ENCODE measurements at places on chromosomes 3 and 15.

DNA sequence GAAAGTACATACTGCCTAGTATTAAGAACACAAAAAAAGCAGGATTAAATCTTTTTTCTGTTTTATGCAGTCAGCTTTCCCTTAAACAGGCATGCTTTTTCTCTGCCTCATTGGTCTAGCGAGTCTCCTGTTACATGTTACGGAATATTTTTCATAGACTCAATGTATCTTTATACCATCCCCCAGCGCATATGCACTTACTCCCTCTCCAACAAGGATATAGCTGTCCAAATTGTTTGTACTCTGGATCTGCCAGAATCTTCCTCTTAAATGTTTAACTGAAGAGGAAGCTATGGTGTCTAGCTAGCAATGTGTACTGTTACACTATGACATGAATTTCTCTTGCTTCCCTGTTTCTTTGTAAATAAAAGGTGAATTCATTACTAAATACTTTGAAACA, 9.2 kb upstream of the SLCO3A1 start:
- no peak for DNase-seq

- DNase-seq: no peak
Observed at GRCh38 chr15:95365511-95366107, 964.9 kb upstream of the NR2F2 start.

- DNase-seq: no peak
Observed at GRCh38 chr3:171293142-171293782, 166.9 kb downstream of the TNIK start.

DNA sequence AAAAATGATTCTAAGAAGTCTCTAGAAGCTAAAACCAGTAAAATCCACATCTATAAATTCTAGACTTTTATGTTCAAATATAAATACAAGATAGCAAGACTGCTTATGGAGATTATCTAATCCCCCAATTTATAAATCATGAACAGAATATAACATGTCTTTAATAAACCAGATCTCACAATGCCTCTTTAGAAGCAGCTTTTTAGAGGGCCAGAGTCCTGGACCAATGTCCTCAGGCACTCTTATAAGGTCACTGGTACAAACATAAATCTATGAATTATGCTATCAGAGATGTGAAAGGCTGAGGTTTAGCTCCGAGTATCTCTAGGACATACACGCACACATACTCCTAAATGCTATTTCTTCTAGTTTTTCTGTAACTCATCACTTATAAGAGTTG, 78.3 kb downstream of the ADAM10 start:
- no peak for DNase-seq

- DNase-seq: no peak
Observed at GRCh38 chr3:60931452-60931851, 319.8 kb downstream of the FHIT start.

DNA sequence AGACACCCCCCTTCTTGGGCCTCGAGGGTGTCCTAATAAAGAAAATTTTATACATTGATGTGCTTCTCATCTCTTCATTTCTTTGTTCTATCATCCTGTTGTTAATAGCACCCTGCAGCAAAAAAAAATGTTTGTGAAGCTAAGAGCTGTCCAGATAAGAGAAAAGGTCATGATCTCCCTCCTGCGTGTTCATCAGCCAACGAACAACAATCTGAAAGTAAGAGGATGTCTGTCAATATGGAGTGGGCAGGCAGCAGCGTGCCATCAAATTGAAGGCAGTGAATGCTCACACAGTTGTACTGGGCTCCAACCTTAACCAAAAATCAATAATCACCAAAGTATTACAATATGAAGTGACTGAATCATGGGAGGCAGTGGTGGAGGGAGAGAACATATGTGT, 418.6 kb upstream of the ONECUT1 start:
- DNase-seq: no peak

DNA sequence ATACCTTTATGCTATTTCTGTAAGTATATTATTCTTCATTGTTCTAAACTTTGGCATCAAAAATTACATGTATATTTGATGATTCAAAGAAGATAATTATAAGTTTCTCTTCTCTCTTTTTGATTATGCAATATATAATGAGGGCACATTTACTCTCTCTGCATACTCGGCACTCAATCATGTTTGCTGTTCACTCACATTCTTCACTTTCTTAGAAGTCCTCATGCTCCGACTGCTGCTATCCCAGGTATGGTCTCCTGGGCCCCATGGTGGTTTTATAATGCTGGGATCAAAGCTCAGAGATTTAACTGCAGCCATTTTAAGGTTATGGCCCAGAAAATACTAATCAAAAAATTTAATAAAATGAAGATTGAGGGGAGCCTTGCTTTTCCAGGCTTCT, 529.7 kb upstream of the IL12A start:
- DNase-seq: no peak

DNA sequence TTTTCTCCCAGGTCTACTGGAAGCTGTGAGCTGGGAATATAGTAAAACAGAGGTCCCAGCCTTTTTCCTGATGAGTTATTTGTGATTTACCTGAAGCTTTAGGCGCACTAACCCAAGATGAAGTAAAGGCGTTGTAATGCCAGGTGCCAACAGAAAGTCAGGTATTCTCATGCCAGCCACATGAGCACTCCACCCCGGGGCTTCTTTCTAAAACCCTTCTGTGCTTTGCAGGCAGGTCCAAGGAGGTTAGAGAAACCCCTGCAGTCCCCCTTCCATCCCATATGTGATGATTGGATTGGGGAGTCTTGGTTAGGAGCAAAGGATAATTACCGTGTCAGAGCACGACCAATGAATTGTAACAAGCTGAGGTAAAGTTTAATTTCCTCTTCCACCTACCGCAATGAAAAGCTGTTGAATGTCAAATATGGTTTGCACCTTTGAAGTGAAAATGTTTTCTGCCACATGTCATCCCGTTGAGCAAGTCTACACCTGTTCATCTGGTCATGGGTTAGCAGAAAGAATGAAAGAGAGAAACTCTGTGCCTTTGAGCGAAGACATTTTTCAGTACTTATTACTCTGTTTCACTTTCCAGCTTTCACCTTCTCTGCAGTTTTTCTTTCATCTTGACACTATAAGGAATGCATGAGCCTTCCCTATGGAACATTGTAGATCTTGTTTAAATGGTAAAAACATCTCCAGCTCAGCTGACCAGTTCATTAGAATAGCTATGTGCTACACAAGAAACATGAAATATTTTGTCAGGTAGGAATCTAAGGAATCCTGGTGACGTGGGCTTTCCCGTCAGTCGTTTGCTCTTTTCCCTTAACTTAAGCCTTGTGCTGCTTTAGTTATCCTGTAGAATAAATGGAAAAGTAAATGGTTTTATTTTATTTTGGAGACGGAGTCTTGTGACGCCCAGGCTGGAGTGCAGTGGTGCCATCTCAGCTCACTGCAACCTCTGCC, 204.6 kb upstream of the IL12A start:
- DNase-seq: no peak

DNA sequence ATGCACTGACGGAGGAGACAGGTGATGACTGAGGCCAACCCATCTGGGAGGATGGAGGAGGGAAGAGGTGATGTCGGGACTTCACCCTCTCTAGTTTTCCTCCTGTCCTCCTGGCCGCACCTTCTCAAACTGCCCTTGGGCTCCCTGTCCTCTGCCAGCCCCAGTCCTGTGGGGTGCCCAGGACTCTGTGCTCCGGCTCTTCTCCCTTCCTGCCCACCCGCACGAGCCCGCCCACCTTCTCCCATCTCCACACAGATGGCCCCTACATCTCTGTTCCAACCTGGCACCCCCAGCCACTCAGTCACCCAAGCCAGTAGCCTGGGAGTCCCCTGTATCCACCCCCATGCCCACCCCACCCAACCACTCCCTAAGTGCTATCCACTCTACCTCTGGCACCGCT, 206.7 kb upstream of the LINGO1 start:
- DNase-seq: peak; percentile 52

DNA sequence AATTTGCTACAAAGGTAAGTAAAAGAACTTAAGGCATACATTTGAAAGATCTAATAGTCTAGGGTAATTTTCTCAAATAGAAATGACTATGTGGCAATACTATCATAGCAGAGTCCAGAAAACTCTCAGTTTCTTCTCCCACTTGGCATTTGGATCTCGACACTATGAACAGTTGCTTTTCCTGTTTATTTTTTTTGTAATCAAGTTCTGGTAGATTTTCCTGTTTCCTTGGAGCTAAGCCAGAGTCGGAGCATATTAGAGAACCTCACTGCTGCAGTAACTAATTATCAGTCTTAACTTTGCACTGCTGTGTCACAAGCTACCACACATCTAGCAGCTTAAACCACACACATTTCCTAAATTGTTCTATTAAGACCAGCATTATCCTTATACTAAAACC, 44.9 kb upstream of the ZNF385D start:
- DNase-seq: no peak

- no peak for DNase-seq
Observed at GRCh38 chr3:159186581-159186980, 384.7 kb downstream of the MFSD1 start.

DNA sequence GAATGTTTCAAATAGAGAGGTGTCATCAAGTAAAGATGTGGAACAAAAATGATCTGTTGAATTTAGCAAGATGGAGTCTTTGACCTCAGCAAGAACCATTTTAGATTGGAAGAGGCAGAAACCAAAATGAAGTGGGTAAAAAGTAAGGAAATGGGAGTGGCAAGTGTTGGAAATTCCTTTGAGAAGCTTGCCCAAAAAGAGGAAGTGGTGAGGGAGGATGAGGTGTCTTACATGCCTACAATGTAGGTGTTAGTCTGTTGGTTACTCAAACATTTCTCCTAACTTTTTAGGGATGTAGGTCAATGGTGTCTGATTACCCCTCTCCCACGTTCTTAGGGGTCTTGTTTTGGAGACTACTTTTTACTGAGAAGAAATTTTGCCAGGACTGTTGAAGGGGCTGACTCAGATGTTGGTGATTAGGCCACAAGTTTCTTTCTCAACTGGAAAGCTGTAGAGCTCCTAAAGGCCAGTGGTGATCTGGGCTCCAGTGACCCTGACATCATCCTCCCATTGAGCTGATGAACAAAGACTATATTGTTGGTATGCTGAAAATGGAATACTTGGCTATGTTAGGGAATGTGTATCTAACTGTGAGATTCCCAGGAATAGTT, 5.1 kb downstream of the PPP2R3A start:
- no peak for DNase-seq

GRCh38 chr3:153634683-153635082, 472.7 kb downstream of the RAP2B start:
- DNase-seq: no peak

GRCh38 chr3:112908252-112908651, 61.6 kb upstream of the CD200R1L start:
- no peak for DNase-seq

DNA sequence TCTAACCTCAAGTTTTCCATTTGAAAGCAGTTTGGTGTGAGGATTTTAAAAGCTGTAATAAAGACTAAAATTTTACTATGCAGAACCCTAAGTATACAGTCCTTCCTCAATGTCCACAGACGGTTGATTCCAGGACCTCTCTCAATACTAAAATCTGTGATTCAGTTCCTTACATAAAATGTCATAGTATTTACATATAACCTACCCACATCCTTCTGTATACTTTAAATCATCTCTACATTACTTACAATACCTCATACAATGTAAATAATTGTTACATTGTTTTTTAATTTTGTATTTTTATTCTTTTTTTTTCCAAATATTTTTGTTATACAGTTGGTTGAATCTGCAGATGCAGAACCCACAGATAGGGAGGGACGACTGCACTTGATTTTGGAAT, 2.8 kb upstream of the TOPAZ1 start:
- DNase-seq: no peak

- no peak for DNase-seq
Observed at GRCh38 chr15:71730277-71731144, 79.8 kb upstream of the NR2E3 start.

DNA sequence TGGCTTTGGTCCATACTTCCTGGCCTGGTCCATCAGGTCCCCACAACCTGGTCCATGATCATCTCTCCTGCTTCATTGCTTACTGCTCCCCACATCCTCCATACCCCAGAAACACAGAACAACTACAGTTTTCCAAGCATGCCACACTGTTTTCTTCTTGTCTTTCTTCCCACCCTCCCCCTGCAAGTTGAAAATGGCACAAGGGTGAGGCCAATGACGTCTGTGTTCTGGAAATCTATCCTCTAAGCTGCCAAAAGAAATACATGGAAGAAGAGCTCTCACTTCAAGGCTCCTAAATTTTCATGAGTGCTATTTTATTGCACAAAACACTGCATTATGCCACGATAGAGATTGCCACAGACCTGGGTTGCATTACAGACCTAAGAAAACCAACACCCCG, 404.4 kb downstream of the VPS13C start:
- DNase-seq: no peak

GRCh38 chr3:40170395-40170794, 139.1 kb upstream of the EIF1B start:
- DNase-seq: no peak

- DNase-seq: no peak
Observed at GRCh38 chr3:87413814-87414213, 137.4 kb upstream of the POU1F1 start.

GRCh38 chr15:79209690-79210089, 72.8 kb upstream of the ANKRD34C start:
- DNase-seq: no peak

DNA sequence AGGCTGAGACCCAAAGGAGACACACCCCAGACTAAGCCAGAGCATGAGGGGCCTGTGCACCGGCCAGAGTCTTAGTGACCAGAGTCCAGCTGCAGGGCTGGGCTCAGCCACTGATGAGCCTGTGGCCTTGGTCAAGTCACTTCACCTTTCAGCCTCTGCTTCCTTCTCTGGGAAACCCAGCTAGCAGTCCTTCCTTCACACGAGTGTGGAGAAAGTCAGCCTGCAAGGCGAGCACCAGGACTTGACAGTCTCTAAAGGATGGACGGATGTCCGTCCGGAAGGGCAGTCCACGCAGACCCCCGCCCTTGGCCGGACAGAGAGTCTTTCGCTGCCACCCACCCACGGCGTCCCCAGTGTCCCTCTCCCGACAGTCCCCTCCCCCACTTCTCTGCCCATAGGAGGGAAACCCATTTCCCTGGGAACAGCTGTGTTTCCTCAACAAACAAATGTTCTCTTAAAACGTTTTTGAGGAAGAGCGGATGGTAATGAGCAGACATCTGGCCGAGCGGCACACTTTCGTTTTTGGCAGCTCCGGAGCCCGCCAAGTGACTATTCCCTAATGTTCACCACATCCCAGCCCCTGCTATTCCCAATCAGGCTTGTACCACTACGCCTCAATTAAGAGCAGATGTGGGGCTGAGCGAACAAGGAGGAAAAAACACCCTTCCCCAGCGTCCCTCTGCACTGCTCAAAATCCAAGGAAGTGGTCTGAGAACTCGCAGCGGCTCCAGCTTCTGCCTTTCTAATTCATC, 129.1 kb upstream of the SMAD3 start:
- DNase-seq: peak; percentile 77

GRCh38 chr3:52429031-52429430, 15.9 kb downstream of the SEMA3G start:
- no peak for DNase-seq

GRCh38 chr15:46127361-46127874, 492.6 kb downstream of the SQOR start:
- DNase-seq: no peak
